ENCODE measurements at places on chromosomes 2 and 18.

DNA sequence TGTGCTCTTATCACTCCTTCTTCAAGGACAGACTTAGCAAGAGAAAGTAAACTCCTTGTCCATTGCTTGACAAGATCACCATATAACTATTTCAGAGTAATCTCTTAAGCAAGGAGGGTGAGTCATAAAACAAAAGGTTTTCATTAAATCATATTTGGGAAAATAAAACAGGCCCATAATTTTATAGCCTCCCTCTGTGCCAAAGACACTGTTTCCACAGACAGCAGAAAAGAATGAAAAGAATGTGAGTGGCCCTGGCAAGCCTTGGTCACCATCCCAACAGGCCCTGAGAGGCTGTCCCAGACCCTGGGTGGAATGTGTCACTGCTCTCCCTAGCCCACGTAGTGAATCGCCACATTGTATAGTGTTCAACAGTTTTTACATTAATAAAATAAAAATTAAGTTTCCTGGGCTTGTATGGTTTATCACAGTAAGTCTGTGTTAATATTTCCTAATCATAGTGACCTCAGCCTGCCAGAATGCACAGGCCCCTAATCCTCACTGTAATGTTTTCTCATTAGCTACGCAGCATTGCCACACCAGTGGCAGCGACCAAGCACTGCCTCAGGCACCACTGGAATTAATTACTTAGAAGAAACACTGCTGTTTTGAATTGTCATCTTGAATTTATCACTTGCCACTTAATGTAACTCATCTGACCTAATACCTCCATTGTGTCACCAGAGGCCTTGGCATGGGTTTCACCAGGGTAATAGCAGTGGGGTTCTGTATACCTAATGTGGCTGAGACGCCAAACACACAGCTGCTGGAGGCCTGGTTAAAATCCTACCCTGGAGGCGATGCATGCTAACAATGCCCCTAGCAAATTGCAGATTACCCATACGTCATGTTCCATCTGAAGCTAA, 401.9 kb downstream of the LNPK start:
- peak; percentile 91 for DNase-seq

DNA sequence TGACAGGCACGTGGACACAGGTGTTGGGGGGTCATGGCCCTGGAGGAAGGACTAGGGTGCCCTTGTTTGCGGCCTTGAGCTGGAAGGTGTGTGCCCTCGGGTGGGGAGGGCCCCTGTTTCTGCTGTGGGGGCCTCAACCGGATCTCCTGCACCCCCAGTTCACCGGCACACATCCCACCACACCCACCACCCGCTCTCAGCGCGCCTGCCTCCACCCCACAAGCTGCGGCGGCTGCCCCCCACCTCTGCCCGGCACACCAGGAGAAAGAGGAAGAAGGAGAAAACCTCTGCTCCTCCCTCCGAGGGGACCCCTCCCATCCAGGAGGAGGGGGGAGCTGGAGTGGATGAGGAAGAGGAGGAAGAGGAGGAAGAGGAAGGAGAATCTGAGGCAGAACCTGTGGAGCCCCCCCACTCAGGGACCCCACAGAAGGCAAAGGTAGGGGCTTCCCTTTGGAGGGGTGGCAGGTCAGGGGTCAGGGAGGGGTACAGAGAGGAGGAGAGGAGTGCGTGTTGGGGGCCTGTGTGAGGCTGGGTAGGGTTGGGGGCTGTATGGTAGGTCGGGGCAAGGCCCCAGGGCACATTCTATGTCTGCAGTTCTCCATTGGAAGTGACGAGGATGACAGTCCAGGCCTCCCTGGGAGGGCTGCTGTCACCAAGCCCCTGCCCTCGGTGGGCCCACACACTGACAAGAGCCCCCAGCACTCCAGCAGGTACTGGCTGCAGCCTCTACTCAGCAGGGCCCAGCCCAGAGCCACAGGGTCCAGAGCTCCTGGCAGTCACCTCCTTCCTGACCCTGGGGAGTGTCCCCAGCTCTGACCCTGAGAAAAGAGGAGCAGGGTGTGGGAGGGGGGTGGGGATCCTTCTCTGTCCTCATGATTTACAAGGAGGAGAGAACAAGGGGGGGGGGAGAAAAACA, 1.8 kb downstream of the SLC4A3 start:
- no peak for DNase-seq

GRCh38 chr2:60764736-60765534, 8.9 kb downstream of the PAPOLG start:
- peak; percentile 18 for DNase-seq

- DNase-seq = no peak
Measured at GRCh38 chr2:109299536-109299935, 170.5 kb downstream of the SH3RF3 start.

GRCh38 chr2:189862751-189863150, 78.5 kb downstream of the PMS1 start:
- peak; percentile 15 for DNase-seq

GRCh38 chr2:67256892-67257291, 140.2 kb upstream of the ETAA1 start:
- DNase-seq = peak; percentile 89

DNA sequence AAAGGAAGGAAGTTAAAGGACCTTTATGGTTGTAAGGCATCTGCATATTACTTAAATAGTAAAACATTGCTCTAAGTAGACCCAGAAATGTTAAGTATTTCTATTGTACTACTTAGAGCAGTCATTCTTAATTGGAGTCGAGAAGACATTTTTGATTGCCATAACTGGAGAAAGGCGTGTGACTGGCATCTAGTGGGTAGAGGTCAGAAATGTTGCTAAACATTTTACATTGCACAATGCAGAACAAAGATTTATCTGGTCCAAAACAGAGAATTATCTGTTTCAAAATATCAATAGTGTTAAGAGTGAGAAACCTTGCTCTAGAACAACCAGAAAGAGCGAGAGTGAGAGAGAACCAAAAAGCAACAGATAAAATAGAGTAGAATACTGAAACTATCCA, 23.3 kb upstream of the ROCK1 start:
- peak; percentile 53 for DNase-seq

DNA sequence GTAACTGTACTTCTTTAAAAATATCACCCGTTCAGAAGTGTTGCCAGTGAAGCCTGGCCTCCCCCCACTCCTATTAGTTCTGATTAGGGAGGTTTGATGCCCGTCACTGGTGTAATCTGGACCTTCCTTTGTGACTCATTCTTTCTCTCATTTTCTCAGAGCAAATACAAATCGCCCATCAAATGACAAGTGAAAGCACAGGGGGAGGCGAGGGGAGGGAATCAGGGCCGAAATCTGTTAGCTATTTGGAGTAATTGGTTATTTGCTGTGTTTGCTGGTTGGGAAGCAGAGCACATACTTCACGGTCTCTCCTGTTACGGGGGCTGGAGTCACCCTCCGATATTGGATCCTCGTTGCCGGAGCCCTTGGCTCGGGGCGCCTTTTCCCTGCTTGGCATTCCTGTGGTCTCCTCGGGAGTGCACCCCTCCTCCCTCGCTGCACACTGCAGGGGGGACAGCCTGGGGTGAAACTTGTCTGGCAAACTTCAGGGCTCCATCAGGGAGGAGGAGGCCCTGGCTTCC, 178.1 kb downstream of the DYSF start:
- peak; percentile 75 for DNase-seq

DNA sequence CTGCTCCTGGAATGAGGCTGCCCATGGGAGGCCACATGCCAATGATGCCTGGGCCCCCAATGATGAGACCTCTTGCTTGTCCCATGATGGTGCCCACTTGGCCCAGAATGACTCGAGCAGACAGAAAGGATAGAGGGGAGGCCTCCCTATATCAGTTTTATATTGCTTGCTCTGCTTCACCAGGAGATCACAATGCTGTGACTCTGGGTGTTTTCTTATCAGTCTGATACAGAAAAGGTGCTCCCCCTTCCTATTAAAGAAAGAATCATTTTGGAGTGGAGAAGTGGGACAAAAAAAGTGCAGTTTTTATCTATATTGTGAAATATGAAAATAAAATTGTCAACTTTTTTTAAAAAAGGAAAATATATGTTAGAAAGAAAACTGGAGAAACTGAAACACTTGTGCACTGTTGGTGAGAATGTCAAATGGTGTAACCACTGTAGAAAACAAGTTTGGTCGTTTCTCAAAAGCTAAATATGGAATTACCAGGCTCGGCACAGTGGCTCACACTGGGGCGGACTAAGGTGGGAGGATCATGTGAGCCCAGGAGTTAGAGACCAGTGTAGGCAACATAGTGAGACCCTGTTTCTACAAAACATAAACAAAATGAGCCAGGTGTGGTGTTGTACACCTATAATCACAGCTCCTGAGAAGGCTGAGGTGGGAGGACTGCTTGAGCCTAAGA, 21.8 kb downstream of the LPIN2 start:
- no peak for DNase-seq
